ENCODE measurements at places on chromosomes 11 and 22. TPM values are rescaled to one million over a fixed set of nuclear protein-coding genes. Genes with fewer than 3 reads are reported as not detected.

The USP28 gene
- 7.5 TPM for polyA plus RNA-seq

DNA sequence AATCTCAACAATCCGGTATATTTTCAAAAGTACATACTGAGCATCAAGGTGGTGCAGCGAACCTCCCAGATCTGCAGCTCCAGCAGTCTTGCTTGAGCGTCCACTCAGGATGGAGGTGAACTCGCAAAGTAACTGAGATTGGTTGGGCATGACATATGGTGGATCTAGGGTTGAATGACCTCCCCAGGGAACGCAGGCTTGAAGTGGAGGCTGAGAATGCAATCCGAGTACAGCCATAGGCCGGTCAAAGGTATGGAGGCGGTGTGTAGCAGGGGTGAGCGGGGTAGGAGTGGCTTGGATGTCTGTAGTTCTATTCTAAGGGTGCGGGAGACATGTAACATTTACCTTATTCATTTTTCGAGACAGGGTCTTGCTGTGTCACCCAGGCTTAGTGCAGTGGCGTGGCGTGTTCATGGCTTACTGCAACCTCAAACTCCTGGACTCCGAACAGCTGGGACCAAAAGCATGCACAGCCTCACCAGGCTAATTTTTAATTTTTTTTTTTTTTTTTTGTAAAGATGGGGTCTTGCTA, 631 bp upstream of the C22orf39 start:
- peaks cover 11% of the 10 kb centered on the region for H3K36me3 ChIP-seq
- peaks cover 15% of the 10 kb centered on the region for H3K4me1 ChIP-seq
- peak; percentile 43 for DNase-seq
- H3K4me3 ChIP-seq, result peak overlapping the region; percentile 91
- H3K27me3 ChIP-seq, result no peaks in the 10 kb centered on the region
- peak overlapping the region; percentile 97 for H3K27ac ChIP-seq

The MISFA gene
- polyA plus RNA-seq, result 0.82 TPM

DNA sequence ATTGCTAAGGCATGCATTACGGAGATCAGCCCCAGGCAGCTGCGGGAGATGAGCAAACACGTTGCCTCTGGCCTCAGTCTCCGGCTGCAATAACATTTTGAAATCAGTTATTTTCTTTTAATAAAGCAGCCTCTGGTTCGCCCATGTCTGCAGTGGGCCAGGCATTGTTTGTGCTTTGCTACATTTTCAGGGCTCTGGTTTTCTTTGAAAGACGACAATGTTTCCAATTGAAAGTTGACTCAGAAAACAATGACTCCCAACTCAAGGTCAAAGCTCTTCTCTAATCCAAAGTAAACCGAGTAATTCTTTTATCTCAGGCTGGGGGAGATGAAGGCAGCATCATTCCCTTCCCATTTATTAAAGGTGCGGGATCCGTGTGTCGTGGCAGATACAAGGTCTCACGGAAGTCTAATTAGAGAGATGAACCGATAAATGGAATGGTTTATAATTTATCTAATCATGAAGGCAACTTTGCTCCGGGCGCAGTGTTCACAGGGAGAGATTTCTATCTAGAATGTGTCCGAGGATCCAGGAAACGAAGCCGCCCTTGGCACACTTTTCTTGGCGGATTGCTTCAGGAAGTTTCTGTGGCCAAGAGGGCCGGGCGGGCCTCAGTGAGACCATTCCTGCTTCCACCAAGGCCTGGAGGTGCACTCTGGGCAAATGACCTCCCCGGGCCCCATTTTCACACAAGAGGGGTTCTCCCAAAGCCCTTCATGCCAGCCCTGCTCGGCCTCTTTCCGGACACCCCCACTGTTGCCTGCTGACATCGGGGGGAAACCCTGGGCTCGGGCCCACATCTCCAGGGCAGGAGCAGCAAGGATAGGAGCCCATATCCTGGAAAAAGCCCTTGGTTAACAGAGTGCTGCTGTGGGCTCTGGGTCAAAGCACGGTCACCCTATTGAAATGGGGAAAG, 811.4 kb downstream of the BRD1 start:
- H3K27ac ChIP-seq, result no peak overlapping the region
- H3K4me1 ChIP-seq, result no peaks in the 10 kb centered on the region
- H3K36me3 ChIP-seq, result no peaks in the 10 kb centered on the region
- DNase-seq, result no peak

DNA sequence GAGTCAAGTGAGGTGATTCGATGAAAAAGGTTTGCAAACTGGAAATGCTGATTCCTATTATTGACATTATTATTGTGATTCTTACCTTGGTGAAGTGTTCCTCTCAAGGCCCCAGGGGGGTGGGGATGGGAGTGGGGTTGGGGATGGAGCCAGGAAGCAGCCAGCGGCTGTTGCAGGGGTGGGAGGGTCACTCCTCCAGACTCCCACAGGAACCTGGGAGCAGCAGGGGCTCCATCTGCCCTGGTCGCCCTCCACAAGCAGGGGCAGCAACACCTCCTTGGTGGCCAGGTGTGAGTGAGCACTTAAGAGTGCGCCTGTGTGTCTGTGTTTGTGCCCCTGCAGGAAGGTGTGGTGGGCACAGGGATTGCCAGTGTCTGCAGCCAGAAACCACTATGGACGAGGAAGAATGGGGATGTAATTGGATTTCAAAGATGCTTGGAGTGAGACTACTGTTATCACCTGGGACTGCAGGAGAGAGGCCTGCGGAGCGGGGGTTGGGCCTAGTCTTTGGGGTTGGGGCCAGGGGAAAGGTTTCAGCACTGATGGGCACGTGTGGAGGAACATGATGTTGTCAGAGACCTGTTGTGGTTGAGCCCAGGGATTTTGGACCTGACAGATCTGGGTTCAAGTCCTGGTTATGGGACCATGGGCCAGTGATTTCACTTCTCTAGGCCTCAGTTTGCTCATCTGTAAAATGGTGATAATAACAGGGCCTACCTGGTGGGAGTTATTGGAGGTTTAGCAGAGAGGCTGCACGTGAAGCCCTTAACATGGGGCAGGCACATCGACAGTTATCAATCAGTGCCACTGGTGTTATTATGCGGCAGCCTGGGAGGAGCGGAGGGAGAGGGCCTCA, 3.6 kb upstream of the TP53I11 start:
- H3K4me1 ChIP-seq, result peaks cover 2% of the 10 kb centered on the region
- no peak overlapping the region for H3K4me3 ChIP-seq
- no peaks in the 10 kb centered on the region for H3K36me3 ChIP-seq
- no peaks in the 10 kb centered on the region for H3K27me3 ChIP-seq
- no peak for DNase-seq
- no peak overlapping the region for H3K27ac ChIP-seq

DNA sequence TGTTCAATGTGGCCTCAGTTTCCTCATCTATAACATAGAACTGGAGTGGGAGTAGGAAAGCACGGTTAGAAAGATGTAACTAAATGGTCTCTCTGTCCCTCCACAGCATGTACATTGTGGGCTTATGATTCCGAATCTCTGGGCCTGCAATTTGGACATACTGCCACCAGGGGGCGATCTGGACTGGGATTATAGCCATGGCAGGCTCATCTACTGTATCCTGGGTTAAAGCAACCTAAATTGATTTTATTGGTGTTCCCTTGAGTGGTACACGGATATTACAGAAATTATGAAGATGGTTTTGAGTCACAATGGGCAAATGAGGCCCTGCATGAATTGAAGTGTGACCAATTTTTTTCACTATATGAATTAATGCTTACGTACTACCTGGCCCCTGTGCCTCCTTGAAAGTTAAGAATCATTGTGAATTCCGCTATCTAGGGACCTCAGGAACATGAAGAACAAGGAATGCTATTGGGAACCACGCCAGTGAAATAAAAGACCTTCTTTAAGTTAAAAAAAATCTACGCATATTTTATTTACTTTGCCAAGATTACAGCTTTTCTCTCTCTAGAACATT, 32.9 kb downstream of the TST start:
- no peaks in the 10 kb centered on the region for H3K4me1 ChIP-seq
- H3K36me3 ChIP-seq, result peaks cover 2% of the 10 kb centered on the region
- no peak overlapping the region for H3K4me3 ChIP-seq
- DNase-seq, result peak; percentile 71

DNA sequence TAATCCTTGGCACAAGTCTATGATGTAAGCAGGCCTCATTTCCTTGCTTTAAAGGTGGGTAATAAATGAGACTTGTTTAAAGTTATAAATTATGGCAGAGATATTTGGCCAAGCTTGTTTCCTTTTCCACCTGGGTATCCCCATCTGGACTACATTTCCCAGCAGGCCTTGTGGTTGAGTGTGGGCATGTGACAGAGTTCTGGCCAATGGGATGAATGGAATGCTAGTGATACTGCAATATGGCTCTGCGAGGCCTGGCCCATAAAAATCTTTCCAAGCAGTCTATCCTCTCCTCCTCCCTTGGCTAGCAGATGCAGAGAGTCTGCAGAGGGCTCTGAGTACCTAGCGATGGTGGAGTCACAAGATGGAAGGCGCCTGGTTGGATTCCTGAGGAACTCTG, 102.5 kb downstream of the TIMP3 start:
- no peak overlapping the region for H3K4me3 ChIP-seq
- H3K27me3 ChIP-seq, result no peaks in the 10 kb centered on the region
- no peak overlapping the region for H3K27ac ChIP-seq

GRCh38 chr11:77522215-77522614, 48.3 kb upstream of the PAK1 start:
- no peak for DNase-seq
- no peak overlapping the region for H3K4me3 ChIP-seq

DNA sequence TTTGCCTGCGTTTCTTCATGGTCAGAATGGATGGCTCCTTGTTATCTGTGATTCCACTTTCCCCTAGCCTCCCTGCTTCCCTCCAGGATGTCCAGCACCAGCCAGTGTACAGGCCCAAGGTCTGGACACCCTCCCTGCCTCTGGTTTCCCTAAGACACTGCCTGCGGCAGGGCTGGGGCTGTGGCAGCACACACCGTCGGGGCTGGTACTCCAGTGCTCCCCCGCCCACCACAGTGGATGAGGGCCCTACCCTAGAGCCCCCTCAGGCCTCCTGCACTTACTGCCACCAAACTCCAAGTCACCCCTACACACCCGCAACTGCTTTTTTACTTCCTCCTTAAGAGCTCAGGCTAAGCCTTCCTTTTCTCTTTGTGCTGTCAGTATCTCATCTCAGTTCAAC, 28.9 kb downstream of the ZNF214 start:
- H3K4me3 ChIP-seq, result no peak overlapping the region
- H3K36me3 ChIP-seq, result no peaks in the 10 kb centered on the region
- DNase-seq, result no peak
- no peaks in the 10 kb centered on the region for H3K27me3 ChIP-seq
- H3K27ac ChIP-seq, result no peak overlapping the region
- H3K4me1 ChIP-seq, result no peaks in the 10 kb centered on the region

The NLRP14 gene
- 0.02 TPM for polyA plus RNA-seq

DNA sequence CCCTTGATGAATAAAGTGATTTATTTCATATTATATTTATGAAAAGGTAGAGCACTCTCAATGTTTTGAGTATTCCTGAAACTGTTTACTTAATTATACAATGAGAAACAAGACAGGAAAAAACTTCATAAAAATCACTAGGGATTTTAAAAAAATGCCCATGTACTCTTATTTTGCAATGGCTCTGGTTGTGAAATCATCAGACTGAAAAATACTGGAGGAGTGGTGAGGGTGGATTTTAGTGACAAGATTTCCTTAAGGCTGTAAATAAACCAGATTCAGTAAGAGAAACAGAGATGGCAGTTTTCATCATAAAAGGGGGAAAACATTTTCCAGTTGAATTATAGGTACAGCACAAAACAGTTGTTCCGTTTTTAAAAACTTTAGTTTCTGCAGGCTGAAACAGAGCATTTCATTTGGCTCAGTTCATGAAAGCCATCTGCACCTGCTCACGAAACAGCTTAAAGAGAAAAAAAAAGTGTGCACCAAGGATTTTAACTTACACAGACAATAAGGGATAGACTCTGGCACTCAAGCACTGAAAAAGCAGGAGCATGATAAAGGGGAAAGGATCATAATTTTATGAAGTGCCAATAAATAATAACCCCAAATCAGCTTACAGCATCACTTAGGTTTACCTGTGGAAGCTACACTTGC, 100.7 kb downstream of the MAML2 start:
- peak overlapping the region; percentile 79 for H3K27ac ChIP-seq
- H3K4me3 ChIP-seq, result no peak overlapping the region
- H3K36me3 ChIP-seq, result no peaks in the 10 kb centered on the region
- peaks cover 4% of the 10 kb centered on the region for H3K4me1 ChIP-seq
- no peaks in the 10 kb centered on the region for H3K27me3 ChIP-seq

The KCNQ1OT1 gene
- 0.05 TPM for polyA plus RNA-seq

DNA sequence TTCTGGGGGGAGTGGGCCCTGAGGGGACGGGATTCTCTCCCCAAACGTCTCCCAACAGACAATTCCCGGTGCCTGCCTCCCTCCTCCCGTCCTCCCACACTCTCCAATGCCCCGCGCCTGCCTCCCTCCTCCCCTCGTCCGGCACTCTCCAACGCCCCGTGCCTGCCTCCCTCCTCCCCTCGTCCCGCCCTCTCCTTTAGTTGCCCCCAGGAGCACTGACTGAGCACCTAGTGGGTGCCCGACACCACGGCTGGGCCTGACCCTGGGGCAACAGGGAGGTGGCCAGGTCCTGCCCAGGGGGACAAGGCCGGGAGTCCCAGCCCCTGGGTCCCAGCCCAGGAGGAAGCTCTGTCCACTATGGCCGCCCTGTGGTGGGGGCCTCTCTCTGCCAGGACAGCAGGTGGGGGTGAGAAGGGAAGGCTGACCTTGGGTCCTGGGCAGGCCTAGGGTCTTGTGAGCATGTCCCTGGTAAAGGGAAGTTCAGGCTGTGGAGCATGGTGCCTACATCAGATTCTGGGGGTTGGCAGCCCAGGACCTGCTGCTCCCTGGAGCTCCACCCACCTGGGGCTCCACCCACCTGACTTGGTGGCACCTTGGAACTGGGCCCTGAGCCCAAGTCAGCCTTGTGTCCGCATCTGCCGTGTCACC, 942.3 kb downstream of the BRD1 start:
- H3K27ac ChIP-seq, result no peak overlapping the region
- H3K36me3 ChIP-seq, result no peaks in the 10 kb centered on the region
- no peak overlapping the region for H3K4me3 ChIP-seq
- no peaks in the 10 kb centered on the region for H3K4me1 ChIP-seq

DNA sequence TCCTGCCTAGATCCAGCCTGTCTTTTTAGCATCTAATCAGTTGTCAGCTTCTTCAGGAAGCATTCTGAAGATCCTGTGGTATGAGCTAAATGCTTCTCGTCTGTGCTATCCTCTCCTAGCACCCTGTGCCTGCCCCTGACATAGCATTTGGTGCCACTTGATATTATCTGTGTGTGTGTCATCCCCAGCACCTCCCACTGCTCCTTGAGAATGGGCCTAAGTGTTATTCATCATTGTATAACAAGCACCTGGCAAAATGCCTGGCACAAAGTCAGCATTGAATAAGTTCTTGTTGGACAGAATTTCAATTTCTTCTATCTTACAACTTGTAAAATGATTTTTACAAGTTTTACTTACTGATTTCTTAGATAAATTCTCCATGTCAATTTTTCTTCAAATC, 28.1 kb upstream of the OLFML1 start:
- no peaks in the 10 kb centered on the region for H3K36me3 ChIP-seq
- H3K27ac ChIP-seq, result no peak overlapping the region
- H3K27me3 ChIP-seq, result no peaks in the 10 kb centered on the region
- no peak overlapping the region for H3K4me3 ChIP-seq
- H3K4me1 ChIP-seq, result no peaks in the 10 kb centered on the region
- no peak for DNase-seq

GRCh38 chr11:26741036-26741435, 19.2 kb upstream of the SLC5A12 start:
- H3K27me3 ChIP-seq, result no peaks in the 10 kb centered on the region
- H3K4me1 ChIP-seq, result no peaks in the 10 kb centered on the region
- no peak overlapping the region for H3K4me3 ChIP-seq
- H3K36me3 ChIP-seq, result no peaks in the 10 kb centered on the region
- H3K27ac ChIP-seq, result no peak overlapping the region
- DNase-seq, result no peak

All from liver (tissue), 10 donors.